ENCODE measurements at places on chromosomes 12 and 14.

DNA sequence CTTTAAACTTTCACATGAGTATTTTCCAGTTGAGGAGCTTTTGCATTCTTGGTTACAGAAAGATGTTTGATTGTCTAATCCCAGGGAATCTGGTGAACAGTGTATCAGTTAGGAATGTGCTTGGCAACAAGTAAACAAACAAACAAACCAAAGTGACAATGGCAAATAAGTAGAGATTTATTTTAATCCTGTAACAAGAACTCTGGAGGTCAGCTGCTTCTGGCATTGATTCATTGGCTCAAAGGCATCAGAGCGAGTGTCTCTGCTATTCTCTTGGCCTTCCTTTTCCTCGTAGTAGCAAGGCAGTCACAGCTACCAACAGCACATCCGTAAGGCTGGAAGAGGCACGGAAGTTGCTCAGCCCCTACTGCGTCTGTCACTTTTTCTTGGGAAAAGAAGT is 37.2 kb downstream of the CRADD start:
- no peak for DNase-seq

- DNase-seq, result no peak
Measured at GRCh38 chr14:74425525-74426201, 347 bp downstream of the SYNDIG1L start.

DNA sequence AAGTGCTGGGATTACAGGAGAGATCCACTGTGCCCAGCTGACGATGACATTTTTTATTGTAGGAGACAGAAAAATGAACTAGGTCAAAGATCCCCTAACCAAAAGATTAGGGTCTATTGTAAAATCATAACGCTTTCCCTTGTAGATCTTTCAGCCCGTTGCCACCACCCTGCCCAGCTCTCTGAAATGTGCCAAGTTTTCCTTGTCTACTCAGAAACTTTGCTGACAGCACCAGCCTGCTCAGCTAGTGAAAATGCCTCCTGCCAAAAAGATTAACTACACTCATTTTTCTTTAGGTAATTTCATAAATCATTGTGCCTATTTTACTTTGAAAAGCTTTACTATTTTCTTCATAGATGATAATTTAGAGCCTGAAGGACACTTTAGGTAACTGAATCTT is 28.2 kb upstream of the RASSF3 start:
- no peak for DNase-seq

GRCh38 chr14:64928239-64929013 is 14.1 kb downstream of the GPX2 start:
- DNase-seq, result no peak

- no peak for DNase-seq
Measured at GRCh38 chr14:68762953-68763764, 29.7 kb downstream of the ZFP36L1 start.

GRCh38 chr14:63689132-63689531 is 38.7 kb downstream of the SGPP1 start:
- DNase-seq, result no peak

- no peak for DNase-seq
Measured at GRCh38 chr12:120252071-120252906, 13.2 kb downstream of the PXN start.

- DNase-seq, result no peak
Measured at GRCh38 chr14:61558271-61558670, 137.0 kb upstream of the HIF1A start.

- no peak for DNase-seq
Measured at GRCh38 chr12:39383114-39383513, 59.8 kb downstream of the KIF21A start.
